NCI-H446 treated with DMSO at 0.1 percent for 48 hours (cell line): ENCODE measurements at places on chromosomes 4 and X.

- DNase-seq, result no peak
Observed at GRCh38 chr4:103307453-103308247, 109.5 kb upstream of the CENPE start.

DNA sequence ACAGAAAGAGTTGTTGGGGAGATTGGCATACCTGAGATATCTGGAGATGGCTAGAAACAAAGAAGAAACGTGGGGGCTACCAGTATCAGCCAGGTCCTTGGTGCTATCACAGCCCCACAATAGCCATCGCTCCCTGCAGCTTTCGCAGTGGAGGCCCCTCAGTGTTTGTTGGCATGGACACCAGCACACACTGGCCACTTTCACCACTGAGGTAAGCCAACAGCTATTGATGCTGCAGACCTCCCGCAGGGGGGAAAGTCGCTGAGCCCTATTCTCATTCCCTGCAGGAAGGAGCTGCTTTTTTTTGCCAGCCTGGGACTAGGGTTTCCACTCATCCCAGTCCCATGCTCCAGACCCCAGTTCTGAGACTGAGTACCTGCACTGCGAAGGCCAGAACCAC, 879.2 kb upstream of the IGFBP7 start:
- no peak for DNase-seq

DNA sequence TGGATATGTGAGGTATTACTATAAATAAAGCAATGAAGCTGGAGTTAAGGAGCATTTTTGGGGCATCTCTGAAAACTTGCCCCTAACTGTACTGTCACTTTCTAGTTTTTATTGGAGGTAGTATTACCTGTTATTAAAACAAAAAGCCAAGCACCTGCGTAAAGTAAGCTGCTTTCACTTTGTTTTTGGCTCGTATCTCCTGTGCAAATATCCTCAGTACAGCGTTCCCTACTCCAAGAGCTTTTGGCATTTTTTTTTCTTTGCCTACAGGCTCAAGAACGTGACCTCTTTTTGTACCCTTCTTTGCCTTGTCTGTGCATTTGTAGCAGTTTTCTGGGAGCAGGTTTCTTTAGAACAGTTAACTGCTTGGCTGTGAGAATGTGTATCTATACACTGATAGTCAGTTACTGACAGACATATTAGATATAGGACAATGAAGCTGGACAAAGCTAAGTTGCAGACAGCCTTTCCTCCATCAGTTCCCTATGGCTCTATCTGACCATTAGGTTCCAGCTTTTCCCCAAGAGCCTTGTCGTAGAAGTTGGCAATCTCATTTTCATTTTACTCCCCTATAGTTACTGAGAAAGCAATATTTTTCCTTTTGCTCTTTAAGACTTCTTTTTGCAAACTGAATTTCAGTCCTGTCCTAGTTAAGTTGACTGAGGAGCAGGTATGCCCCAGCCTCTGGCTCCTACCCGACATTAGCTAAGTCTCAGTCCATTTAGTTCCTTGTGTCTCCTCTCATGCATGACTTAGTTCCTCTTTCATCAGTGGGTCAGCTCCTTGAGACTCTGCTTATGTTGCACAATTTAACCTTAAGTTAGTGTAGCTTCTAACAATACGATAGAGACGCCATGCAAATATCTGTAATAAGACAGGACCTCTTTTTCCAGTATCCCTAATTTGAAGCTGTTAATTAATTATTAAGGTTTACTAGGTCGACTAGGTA, 71.5 kb upstream of the HPRT1 start:
- no peak for DNase-seq

DNA sequence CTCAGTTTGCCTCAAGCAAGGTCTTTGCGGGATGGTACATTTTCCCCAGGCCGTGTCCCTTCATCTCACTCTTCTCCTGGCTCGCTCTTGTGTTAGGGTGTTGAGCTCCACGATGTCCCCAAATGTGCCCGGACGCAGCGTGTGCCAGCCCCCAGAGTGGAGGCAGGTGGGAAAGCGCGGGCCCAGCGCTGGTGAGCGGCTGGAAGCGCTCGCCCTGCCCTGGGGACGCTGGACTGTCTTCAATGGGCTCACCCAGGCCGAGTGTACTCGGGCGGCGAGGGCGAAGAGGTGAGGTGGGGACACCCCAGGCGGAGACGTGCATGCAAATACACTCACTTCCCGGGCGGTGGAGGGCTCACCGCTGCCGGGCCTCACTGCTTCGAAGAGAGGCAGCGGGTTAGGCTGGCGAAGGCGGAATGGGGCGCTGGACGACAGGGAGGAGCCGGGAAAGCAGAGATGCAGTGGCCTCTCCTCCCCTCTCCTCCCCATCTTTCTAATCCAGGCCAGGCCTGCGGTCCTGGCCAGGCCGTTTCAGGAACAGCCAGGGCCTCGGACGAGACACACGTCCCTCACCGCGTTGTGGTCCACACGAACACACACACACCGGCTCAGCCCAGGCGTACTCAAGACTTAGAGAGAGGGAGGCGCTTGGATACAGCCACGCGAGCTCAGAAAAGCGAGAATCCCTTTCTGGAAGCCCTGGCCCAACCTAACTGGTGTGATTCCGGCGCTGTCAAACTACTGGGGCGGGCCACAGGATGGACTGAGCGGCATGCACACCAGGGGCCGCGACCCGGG, 2.2 kb downstream of the NKX6-1 start:
- no peak for DNase-seq

GRCh38 chrX:104041003-104041402, 1.2 kb downstream of the H2BW2 start:
- DNase-seq, result no peak

- DNase-seq, result no peak
Observed at GRCh38 chrX:150587585-150588503, 19.4 kb downstream of the MTM1 start.

DNA sequence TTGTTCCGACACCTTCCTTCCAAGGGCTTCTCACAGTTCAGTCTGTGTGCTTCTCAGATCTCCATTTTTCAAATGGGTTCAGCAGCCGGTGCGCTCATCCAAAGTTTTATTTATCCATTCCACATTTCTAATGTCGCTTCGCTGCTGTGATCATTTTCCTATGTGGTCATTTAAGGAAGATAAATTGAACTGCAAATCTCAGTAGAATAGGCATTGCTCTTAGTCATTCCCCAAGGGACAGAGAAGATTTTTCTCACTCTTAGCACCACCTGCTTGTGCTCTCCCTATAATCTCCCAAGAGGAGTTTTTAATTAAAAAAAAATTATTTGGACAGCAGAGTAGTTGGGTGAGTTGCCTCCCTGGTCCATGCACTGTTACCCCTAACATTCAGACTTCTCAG, 278.9 kb upstream of the GATB start:
- DNase-seq, result no peak

DNA sequence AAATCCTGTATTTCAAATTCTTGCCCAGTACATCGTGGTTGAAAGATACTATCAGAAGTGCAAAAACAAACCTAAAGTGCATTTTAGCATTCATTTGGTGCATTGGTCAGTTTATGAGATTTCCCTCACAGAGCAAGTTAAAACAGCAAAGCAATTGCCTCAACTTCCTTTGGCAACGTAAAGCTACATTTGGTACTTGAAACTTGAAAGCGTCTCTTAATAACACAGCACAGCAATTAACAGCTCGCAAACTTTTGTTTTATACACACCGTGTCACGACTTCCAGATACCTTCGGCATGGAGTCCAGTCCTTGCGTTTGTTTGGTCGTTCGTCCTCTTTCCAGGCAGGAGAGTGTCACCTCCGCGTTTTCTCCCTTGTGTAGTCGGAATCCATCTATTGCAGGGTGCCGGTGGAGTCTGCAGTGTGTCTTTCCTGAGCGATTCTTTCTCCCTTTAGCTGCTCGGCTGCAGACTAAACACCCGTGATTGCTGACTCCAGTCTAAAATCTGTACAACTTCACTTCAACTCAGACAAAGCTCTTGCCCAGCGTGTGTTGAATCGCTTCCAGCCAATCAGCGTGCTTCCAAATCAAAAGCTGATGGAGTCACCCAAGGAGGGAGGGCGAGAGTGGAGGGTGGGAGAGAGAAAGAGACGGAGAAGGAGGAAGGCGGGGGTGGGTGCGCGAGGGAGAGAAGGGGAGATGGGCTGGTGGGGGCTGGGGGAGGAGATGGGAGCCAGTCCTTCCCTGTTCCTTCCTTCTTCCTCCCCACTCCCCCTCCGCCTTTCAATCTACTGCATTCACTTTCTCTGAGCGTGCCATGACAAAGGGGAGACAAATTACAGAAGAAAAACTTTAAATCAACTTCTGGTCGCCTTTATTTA, at the start of gene PCDH18:
TSS of gene PCDH18 (minus strand) at position 509 of the 883 bp plus-strand sequence. CDS start at position 103, 406 bp downstream.
- no peak for DNase-seq

DNA sequence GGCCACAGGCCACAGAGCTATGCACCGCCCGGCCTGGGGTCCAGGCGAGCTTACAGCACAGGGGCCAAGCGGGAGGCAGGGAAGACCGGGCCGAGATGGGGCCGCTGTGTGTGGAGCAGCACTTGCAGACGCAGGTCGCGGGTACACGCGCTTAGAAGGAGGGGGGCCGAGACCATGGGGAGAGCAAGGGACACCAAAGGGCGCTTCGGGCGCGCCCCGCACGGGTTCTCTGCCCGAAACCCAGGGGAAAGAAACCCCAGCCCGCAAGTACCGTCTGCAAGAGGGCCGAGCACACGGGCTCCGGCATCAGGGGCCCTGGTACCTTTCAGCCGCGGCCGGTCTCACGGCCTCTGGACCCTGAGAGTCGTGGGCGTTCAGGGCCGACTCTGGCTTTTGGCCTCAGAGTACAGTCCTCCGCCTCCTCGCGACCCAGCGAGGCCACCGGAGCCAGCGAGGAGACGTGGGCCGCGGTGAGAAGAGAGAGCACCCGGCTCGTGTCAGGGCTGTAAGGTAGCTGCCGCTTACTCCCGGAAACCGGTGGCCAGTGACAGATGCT, 342 bp downstream of the EOLA2 start:
- no peak for DNase-seq

DNA sequence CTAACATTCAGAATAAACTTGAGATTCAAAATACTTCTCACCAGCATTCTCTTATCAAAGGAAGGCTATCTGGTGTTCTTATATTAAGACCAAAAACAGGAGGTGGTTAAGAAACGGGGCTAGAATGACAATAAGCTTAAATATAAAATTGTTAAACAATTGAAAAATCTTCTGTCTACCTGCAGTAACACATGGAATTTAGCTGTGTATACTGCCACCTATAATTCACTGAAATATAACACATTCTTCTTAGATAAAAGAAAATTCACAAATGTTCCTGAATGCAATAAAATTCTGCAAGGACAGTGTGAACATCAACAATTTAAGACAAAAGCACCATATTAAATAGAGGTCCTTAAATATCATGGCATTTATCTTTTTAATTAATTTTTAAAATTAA, 11.5 kb upstream of the PCDH10 start:
- DNase-seq, result no peak

GRCh38 chrX:21559417-21559816, 98.7 kb downstream of the KLHL34 start:
- DNase-seq, result no peak

- no peak for DNase-seq
Observed at GRCh38 chr4:165312506-165312905, 15.0 kb upstream of the MSMO1 start.

- no peak for DNase-seq
Observed at GRCh38 chr4:101153653-101154052, 193.7 kb downstream of the PPP3CA start.

GRCh38 chr4:54333657-54334056, 104.6 kb downstream of the PDGFRA start:
- DNase-seq, result no peak

DNA sequence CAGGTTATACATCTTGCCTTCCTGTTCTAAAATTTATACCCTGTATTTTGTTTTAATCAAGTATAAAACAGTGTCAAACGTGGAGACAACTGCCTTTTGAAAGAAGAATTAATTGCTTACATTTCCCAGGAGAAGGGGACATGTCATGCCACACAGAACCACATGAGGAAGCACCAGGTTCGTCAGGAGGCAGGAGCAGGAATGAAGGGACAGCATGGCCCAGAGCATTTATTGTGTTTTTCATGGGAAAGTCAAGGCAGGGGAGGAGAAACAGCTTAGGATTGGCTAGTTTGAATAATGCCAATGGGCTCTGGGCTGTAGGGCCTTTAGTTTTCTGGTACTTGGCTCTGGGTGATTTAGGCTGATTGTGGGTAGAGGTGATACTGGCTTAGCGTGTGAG, 203.7 kb downstream of the CFAP299 start:
- DNase-seq, result no peak

- no peak for DNase-seq
Observed at GRCh38 chr4:55444827-55445226, 49.1 kb downstream of the TMEM165 start.

- DNase-seq, result no peak
Observed at GRCh38 chr4:54872261-54872660, 214.5 kb downstream of the KIT start.

DNA sequence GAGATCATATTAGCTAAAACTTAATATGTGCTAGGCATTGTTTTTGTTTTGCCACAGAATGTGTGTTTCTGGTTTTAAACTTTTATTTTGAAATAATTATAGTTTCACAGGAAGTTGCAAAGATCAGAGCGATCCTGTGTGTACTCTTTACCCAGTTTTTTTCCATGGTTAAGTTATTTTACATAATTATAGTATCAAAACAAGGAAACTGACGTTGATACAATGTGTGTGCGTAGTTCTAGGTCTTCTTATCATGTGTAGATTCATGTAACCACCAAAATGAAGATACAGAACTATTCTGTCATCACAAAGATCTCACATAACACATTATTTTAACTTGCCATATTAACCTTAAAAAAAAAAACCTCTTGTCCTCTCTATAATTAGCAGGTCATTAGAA, 69.2 kb downstream of the BLTP1 start:
- no peak for DNase-seq

GRCh38 chrX:40152173-40152711, 54.5 kb upstream of the BCOR start:
- DNase-seq, result no peak

DNA sequence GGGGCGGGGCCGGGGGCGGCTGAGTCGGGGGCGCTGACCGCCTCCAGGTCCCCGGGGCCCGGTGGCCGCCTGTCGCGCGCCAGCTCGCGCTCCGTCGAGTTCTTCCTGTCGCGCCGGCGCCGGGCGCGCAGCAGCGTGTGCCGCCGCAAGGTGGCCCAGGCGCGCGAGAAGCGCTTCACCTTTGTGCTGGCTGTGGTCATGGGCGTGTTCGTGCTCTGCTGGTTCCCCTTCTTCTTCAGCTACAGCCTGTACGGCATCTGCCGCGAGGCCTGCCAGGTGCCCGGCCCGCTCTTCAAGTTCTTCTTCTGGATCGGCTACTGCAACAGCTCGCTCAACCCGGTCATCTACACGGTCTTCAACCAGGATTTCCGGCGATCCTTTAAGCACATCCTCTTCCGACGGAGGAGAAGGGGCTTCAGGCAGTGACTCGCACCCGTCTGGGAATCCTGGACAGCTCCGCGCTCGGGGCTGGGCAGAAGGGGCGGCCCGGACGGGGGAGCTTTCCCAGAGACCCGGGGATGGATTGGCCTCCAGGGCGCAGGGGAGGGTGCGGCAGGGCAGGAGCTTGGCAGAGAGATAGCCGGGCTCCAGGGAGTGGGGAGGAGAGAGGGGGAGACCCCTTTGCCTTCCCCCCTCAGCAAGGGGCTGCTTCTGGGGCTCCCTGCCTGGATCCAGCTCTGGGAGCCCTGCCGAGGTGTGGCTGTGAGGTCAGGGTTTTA, 1.5 kb downstream of the ADRA2C start:
- DNase-seq, result no peak
